A172 (cell line): ENCODE measurements at places on chromosomes 4 and X.
A peak's percentile ranks its signal among the peaks of the same experiment; 100 is the strongest.

DNA sequence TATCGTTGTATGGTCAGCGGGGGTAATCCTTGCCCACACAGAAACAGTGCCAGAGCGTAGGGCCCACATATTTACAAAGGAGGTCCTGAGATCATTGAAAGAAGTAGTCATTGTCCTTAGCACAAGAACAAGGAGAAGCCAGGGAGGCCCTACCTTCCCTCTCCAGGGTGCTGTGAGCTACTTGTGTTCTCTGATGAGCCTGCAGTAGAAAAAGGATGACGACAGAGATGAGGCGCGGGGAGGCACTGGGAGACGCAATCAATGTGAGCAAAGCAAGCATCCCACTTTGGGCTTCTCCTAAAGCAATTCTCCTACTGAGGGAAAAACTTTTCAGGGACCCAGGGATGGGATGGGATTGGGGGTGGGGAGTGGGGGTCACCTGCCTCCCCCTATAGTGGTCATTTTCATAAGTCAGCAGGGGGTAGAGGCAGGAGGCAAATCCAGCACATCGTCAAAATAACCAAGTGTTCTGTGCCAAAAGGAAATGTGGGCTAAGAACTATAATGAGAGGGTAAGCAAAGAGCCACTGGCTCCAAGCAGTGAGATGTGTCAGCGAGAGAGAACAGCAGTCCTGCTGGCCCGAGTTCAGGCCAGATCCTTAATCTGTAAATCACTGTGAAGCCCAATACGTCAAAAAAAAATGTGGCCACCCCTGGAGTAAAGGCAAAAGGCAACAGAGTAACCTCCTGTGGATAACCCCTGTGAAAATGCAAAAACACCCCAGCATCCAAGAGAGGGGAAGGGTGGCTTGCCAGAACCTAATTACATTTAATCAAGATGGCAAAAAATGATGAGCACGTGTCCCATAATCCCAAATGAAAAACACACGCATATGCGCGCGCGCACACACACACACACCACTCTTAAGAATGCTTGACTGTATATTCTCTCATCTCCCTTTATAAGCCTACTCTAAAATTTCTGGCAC is 136.6 kb upstream of the HHIP start:
- no peak for DNase-seq

DNA sequence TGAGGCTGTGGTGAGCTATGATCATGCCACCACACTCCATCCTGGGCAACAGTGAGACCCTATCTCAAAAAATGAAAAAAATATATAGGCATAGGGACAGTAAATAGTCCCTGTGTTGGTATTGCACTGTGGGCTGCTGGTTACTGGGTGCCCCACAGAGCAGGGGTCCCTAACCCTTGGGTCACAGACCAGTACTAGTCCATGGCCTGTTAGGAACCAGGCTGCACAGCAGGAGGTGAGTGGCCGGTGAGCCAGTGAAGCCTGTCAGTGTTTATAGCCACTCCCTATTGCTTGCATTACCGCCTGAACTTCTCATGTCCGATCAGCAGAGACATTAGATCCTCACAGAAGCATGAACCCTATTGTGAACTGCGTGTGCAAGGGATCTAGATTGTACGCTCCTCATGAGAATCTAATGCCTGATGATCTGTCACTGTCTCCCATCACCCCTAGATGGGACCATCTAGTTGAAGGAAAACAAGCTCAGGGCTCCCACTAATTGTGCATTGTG is 106.5 kb downstream of the TNIP2 start:
- DNase-seq = no peak

DNA sequence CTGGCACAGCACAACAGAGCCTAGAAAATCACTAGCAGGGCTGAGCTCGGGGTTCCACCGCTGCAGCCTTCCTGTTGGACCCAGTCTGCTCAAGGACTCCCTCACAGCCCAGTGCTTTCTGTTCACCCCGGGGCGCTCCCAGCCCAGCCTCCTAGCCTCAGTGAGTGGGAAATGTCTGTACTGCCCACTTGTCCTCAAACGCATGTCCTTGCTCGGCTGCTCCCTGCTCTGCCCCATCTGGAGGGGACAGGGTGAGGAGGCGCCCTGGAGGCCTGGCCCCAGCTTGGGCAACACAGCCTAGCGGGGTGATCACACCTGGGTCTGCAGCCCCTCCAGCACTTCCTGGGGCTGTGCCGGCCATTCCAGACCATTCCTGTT is 11.9 kb upstream of the CCNQ start:
- DNase-seq = no peak

- DNase-seq = no peak
Measured at GRCh38 chr4:8473198-8473919, 32.8 kb downstream of the TRMT44 start.

- DNase-seq = no peak
Measured at GRCh38 chrX:109785053-109785452, 52.0 kb upstream of the ACSL4 start.

GRCh38 chr4:10741961-10742699 is 57.6 kb upstream of the CLNK start:
- no peak for DNase-seq

GRCh38 chr4:37864786-37865185 is 26.1 kb upstream of the TBC1D1 start:
- no peak for DNase-seq

DNA sequence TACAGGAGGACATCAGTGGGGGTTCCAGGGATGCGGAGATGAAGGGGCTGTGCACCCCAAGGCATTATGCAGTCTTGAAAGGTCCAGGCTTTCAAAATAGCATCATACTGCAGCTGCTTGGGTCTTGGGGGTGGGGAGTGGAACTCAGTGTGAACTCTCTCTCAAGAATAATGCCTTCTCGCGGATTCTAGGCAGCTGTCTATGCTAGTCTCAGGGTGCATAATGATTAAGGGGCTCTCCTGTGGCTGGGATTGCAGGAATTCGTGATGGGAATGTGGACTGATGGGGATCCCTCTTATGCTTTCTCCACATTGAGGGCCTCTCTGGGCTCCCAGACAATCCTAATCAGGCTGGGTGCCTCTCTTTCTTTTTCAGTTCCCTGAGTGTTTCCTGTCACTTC is 172.2 kb upstream of the ARHGAP24 start:
- no peak for DNase-seq

DNA sequence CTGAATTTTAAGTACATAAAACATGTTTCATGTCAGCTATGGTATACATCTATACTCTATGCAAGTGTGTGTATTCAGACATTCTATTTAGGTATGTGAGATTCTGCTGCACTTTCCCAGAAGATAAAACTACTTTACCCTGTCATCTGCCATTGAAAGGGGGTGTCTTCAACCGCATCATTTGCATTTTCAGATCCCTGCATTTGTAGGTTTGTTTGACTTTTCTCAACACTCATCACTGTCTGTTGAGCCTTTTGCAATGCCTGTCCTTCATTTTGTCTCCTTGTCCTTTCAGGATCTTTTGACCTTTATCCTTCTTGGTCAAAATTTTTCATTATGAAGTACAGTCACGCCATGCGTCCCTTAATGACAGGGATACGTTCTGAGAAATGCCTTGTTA is 103.5 kb downstream of the TMA16 start:
- DNase-seq = no peak

DNA sequence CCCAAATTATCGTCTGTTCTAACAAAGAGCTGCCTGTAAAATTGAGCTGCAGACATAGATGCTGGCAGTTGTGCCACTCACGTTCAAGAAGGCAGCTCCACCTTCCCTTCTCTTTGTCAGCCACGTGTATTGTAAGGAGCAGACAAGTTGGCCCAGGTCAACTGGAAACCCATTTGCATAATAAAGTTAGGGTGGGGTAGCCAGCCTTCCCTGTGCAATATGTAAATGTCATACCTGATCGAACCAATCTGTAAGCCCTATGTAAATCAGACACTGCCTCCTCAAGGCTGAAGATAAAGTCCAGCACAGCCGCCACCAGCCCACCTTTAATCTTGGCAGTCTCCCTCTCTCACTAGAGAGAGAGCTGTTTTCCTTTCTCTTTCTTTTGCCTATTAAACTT is 117.2 kb downstream of the TMEM144 start:
- DNase-seq = no peak

GRCh38 chr4:126701756-126702155 is 931.0 kb upstream of the INTU start:
- DNase-seq = no peak

DNA sequence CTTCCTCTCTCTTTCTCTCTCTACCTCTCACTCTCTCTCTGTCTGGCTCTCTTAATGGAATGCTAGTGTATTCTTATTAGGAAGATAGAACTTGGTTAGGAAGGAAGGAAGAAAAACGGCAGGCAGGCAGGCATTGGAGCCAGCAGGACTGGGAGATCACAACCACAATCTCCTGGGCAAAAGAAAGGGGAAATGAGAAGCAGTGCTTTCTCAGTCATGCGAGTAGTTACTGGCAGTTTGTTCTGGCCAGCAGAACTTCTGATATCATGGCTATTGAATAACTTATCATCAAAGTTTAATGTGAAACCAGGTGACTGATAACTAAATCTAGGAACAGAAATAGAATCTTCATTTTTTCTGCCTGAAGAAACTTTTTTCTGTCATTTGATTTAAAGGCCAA is 60.9 kb upstream of the PAGE1 start:
- DNase-seq = no peak

- DNase-seq = peak; percentile 54
Measured at GRCh38 chr4:73603271-73603710, 16.9 kb downstream of the RASSF6 start.

DNA sequence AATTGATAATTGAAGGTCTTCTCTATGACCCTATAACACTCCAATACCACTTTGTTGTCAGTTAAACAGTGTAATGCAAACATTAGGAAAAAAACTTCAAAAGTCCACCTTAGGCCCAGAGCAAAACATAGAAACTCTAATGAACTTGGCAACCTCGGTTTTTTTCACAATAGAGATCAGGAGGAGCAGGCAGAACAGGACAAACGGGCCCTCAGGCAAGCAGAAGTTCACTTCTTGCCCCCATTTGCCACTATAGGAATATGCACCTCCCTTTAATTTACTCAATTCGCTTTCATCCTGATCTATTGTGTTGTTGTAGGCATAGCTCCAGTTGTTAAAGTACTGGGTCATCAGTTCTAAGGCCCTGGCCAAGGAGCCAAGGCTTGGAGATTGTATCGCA is 18.2 kb downstream of the ACOX3 start:
- DNase-seq = no peak

DNA sequence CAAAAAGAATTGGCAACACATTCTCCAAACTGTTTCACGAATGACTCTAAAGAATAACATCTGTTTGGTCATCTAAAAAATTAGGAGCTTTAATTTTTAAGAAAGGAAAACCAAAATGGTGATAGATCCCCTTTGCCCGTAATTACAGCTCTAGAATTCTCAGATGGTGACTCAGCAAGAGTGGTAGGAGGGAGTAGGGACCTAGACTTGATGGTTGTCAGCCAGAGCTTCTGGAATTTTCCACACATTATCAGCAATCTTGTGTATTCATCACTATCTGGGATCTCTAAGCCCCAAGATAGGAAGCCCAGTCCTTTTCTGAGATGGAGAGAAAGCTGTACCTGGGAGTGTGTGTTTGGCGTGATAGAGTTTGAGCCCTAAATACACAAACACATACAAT is 103.9 kb upstream of the RAB40AL start:
- peak; percentile 1 for DNase-seq

DNA sequence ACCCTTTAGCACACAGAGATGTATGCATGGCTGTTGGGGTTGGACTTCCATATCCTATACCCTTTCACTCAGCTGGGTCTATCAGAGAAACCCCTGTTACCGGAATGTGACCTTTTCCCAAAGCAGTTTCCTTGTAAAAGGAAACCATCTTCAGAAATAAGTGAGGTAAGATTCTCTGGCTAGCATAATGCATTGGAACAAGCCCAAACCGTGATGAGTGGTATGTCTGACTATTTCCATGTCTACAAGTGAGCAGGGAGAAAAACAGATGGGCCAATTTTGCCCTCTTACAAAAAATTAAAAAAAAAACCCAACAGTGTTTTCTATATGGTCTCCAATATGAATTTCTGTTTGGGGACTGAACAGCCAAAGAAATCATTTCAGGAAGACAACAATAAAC is 283.9 kb downstream of the SMARCA1 start:
- DNase-seq = peak; percentile 2

GRCh38 chrX:123846577-123847038 is 13.2 kb upstream of the XIAP start:
- DNase-seq = peak; percentile 80

DNA sequence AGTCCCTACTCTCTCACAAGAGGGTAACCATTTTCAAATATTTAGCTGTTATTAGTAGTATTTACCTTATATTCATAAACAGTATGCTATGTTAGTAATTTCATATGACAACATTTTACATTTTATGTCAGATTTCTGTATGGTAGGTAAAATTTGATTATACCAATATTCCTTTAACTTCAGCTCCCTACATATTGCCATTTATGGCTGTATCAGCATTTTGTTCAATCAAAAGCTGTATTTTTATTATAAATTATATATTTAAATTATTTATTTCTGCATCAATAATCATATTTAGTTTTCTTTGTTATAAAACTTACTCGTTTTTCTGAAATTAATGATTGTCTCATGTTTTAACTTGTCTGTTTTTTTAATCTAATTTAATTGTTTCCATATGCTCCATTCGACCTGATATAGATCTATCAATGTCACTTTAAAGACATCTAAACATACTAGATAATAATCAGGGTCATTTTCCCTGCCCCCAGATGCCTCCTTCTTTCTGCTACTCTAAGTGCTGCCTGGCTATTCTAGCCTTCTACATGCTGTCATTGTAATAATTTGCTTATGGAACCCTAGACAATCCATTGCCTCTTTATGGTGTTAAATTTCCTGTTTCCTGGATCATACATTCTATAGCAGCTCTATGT is 1976.7 kb upstream of the ADGRL3 start:
- no peak for DNase-seq

DNA sequence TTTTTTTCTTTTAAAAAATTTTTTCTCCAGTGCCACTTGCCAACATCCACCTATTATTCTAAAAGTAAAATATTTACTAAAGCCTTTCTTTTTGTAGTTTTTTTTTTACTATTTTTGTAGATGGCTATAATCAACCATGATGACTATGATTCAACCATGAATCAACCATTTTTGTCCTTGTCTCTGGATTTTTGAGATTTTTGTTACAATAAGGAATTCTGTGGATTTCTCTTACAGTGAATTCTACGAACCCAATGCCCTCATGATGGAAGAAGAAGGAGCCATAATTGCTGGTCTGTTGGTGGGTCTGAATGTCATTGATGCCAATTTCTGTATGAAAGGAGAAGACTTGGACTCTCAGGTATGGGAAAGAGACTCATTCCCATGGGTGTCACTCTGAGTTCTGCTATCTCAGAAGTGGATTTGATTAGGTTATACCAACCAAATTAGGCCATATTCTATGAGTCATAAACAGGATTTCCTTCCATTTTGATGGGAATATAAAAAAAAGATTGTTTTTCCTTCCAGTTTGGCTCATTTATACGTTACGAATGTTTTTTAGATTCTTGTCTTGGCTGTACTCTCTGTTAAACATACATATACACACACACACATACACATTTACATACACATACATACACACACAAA is 46.7 kb downstream of the RUFY3 start:
- DNase-seq = peak; percentile 1

- no peak for DNase-seq
Measured at GRCh38 chrX:7318241-7318640, 170.3 kb upstream of the PUDP start.
